OCI-M1 (cell line): ENCODE measurements at places on chromosomes 6 and 20.

DNA sequence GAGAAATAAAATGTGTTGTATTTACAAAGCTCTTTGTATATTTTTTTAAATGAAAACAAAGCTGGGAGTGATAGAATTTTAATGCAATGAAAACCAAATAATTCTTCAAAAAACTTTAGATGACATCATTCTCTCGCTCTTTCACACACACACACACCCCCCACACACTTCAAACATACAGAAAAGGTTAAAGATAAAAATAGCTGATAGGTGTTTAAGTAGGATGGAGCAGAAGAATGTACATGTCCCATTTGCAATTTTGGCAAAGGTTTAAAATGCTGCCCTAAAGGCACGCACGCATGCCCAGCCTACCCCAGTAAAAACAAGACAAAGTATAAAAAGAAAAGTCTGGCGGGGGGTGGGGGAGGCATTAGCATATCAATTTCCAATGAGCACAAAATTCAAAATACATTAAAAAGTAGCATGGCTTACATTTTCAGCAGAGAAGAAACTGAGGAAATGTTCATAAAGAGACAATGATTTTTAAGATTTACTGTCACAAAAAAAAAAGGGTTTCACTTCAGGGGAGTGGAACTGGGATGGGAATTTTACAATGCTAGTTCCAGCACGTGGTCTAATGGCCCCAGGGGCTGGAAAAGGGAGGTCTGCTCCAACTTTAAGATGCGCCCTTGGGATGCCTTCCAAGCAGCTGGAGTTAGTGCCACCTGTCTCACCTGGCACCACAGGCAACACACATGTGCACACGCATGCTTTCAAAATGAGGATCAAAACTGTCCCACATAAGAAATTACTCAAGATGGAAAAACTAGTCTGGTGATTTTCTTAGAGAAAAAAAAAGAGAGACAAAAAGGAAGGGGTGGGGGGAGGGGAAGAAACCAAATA is 55.1 kb upstream of the NFATC2 start:
- no peak for DNase-seq

GRCh38 chr6:142384519-142385254 is 82.9 kb downstream of the ADGRG6 start:
- no peak for DNase-seq

- no peak for DNase-seq
These were observed 2.6 kb upstream of the WFDC5 start for GRCh38 chr20:45117581-45117980.

DNA sequence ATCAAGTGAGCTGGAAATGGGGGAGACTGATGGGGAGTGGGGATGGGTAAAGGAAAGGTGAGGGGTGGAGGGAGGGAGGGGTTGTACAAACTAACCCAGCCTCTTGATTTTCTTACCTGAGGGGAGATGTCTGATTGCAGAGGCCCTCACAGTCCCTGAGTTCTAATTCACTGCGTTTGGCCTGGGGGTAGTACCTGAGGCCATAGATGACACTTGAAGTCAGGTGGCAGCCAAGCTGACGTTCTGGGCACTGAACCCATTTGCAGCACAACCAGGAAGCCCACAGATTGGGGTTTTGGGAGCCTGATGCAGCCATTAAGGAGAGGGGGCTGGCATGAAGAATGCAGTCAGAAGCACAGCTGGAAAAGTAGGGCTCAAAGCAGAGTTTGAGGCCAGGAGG is 153.8 kb upstream of the DTNBP1 start:
- DNase-seq, result no peak

- no peak for DNase-seq
These were observed 31.3 kb downstream of the PPP1R3G start for GRCh38 chr6:5116243-5116991.

DNA sequence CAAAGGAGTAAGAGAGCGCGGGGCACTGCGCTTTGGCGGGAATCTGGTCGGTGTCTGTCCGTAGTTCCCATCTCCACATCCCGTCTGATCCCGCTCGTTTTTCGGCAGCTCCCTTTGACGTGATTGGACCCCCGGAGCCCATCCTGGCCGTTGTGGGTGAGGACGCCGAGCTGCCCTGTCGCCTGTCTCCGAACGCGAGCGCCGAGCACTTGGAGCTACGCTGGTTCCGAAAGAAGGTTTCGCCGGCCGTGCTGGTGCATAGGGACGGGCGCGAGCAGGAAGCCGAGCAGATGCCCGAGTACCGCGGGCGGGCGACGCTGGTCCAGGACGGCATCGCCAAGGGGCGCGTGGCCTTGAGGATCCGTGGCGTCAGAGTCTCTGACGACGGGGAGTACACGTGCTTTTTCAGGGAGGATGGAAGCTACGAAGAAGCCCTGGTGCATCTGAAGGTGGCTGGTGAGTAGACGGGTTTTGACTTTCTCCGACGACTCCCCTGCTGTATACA is 1.4 kb downstream of the BTN1A1 start:
- no peak for DNase-seq

GRCh38 chr6:33641144-33641543 is 20.0 kb downstream of the ITPR3 start:
- DNase-seq, result no peak

DNA sequence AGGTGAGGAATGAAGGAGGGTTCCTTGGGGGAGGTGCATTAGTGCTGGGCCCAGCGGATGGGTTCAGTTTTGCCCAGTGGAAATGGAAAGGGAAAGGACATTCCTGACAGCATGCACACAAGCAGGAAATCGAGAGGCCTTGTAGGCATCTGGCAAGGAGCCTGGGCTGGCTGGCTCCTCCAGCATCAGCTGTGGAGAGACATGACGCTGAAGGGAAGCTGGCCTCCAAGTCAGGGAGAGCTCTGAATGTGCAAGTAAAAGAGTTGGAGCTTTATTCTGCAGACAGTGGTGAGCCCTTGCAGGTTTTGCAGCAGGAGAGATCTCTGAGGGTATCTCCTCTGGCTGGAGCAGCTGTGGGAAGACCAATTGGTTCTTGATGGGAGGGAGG is 154.3 kb downstream of the MRPL14 start:
- no peak for DNase-seq

GRCh38 chr20:57756213-57756612 is 46.4 kb upstream of the PMEPA1 start:
- DNase-seq, result no peak

- no peak for DNase-seq
These were observed 272.1 kb downstream of the ZFAND3 start for GRCh38 chr6:38091613-38092012.

- no peak for DNase-seq
These were observed 1.1 kb upstream of the JPH2 start for GRCh38 chr20:44187772-44188709.

DNA sequence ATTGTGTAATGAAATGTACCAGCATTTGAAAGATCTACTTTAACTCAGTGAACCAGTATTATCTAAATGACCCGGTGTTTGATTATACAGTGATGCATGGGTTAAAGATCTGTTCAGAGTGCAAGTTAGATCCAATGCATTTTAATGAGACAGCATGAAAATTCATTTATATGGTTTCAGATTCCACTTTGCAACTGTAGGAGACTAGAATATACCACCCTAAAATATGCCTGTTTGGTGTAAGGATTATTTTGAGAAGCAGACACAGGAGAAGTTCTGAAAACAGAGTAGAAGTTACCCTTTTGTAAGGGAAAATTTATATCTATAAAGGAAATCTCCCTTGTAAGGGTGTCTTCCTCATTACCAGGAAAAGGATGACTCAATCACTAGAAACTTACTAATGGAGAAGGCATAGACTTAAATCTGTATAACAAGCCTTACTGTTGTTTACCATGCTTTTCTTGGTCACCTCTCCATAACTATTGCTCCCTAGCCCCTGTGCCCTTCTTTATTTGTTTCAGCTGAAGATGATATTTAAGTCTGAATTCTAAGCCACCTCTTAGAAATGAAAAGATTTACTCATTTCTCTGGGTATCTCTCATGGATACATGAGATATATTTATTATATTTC is 105.4 kb downstream of the NCOA3 start:
- DNase-seq, result peak; percentile 93

DNA sequence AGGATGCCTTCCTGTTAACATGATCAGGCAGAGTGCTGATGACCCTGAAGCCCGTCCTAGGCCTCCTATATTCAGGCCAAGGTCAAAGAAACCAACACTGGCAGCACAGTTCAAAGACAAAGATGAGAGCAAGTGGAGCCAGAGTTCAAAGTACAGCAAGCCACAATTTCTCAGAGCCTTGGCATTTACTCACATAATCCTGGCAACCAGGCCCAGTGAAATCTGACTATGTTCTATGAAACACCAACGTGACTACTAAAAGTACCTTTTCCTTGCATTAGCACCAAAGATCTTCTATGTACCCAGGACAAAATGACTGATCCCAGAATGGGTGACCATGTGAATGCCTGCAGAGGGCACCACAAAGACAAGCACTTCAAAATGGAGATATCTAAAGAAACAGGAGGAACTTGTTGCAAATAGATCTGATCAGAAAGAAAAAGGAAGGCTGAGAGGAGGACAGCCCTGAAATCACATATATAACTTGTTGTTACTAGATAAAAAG is 3.9 kb downstream of the NFS1 start:
- DNase-seq, result no peak

DNA sequence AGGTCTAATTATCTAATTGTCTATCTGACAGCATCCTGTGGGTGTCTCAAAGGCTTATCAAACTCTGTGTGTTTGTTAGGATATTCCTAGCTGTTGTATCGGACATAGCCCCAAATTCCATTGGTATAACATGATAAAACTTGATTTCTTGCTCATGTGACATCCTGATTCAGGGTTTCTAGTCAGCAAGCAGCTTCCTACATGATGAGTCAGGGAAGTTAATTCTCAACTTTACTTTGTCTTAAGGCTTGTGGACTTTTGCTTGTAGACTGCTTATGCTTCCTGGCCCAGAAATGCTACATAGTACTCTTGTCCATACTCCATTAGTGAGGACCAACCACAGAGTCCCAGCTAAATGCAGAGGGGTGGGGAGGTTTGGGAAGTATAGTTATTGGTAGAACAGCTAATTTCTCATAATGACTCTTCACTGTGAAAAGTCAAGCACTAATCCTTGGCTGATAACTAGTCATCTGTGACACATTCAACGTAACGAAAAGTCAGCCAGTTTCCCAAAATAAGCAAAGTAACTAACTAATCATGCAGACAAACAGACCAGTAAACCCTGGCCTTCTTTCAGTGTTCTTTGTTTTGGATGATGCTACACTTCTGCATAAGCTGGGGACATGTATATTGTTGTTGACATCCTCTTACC is 25.8 kb downstream of the NKAIN2 start:
- DNase-seq, result peak; percentile 31

DNA sequence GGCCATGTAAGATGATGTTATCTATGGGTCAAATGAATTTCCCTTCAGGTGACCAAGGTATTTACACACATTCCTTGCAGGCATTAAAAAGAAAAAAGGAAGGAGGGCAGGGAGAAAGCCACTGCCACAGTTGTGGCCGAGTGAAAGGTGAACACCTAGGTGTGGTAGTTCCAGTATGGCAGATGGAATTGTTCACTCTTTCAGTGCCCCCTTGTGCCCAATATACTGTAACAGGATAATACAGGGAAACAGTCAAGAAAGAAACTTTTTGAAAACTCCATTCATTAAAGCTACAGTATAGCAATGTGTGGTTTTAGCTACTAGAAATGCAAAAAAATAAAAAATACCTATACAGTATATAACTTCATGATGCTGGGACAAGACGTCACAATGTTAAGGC is 52.1 kb downstream of the BMP2 start:
- DNase-seq, result no peak

DNA sequence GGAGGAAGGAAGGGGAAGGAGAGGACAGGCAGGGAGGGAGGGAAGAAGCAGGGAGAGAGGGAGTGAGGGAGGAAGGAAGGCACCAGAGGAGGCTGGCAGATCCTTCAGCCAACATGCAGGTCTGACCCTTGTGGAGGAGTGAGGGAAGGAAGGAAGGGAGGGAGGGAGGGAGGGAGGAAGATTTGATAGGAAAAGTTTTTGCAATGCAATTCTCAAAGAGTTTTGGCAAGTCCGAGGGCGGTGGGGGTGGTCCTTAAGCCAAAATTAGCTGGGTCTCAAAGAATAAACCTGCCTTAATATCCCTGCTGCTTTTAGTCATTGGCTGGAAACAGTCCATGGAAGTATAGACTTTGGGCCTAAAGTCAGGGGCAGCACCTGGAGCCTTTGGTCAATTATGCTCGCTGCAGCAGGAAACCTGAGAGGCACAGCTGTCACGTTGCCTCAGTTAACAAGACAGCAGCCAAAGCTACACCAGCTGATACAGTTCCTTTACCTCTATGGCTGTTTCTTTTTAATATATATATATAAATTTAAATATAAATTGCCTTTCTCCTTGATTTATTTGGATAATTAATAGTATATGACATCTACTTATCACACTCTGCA is 115.7 kb upstream of the RALGAPA2 start:
- no peak for DNase-seq

GRCh38 chr20:18011482-18011881 is 42.7 kb downstream of the MGME1 start:
- DNase-seq, result no peak

DNA sequence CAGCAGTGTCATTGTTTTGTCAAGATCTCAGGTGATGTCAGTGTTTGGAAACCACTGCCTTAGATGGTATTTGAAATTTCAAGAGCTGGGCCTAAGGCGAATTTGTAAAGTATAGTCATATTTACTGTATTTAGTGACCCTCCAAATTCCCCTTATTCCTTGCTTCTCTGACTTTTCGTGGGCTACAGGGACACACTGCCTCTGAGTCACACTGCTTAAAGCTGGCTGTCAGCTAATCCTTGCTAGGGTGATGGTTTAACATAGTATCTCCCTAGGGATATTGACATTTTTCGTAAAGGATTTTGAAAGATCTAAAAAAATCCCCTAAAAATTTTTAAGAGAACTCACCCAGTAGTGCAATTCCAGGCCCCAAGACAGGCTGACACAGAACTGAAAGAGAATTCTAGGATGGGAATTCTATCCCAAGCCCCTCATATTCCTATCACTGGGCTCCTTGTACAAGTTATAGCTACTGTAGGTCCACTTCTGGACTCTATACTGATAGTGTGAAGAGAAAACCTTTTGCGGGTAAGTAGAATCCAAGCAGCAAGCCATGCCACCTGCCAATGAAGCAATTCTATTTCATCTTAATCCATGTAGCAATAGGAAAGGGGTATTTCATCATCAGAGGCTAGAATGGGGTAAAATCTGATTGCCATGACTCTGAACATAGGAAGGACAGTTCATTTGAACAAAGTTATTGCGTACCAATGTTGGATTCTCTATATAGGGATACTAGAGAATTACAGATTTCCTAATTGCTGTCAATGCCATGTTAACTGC is 4.3 kb downstream of the BMP6 start:
- peak; percentile 70 for DNase-seq

DNA sequence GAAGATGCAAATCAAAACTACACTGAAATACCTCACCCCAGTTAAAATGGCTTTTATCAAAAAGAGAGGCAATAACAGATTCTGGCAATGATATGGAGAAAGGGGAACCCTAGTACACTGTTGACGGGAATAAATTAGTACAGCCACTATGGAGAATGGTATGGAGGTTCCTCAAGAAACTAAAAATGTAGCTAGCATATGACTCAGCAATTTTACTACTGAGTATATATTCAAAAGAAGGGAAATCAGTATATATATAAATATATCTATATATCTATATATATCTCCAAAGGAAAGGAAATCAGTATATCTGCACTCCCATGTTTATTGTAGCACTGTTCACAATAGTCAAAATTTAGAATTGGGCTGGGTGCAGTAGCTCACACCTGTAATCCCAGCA is 113.9 kb downstream of the KLHL32 start:
- no peak for DNase-seq
